ENCODE measurements at places on chromosomes 5 and 9. TPM values are rescaled to one million over a fixed set of nuclear protein-coding genes. Genes with fewer than 3 reads are reported as not detected.

GRCh38 chr5:161546095-161546469, 443 bp downstream of the GABRB2 start:
- no peaks in the 10 kb centered on the region for H3K27me3 ChIP-seq
- H3K36me3 ChIP-seq: no peaks in the 10 kb centered on the region
- DNase-seq: no peak
- no peak overlapping the region for H3K27ac ChIP-seq
- H3K4me3 ChIP-seq: no peak overlapping the region

- H3K27me3 ChIP-seq: no peaks in the 10 kb centered on the region
- H3K4me1 ChIP-seq: no peaks in the 10 kb centered on the region
- H3K27ac ChIP-seq: no peak overlapping the region
Observed at GRCh38 chr9:121861501-121862180, 210.2 kb downstream of the DAB2IP start.

GRCh38 chr5:67432606-67433005, 236.0 kb upstream of the CD180 start:
- no peak overlapping the region for H3K27ac ChIP-seq
- no peak overlapping the region for H3K4me3 ChIP-seq
- no peak for DNase-seq
- no peaks in the 10 kb centered on the region for H3K4me1 ChIP-seq
- H3K36me3 ChIP-seq: no peaks in the 10 kb centered on the region

Gene PCDHGA7
- total RNA-seq: 5.2 TPM

DNA sequence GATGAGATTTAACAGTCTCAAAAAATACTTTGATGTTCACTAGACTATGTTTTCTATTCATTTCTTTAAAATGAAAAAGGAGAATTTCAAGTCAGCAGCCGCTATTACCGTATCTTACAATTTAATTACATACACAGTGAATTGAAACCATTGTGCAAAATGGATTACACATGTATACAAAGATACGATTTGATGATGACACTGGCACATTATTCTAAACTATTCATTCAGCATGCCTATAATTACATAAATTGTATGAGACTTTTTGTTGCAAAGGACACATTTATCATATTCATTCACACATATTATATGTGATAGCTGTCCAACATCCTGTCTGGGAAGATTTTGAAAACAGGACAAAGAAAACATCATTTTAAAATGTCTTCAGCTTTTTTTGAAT, 118.3 kb upstream of the VCAN start:
- no peak overlapping the region for H3K4me3 ChIP-seq
- no peaks in the 10 kb centered on the region for H3K27me3 ChIP-seq
- H3K4me1 ChIP-seq: no peaks in the 10 kb centered on the region
- H3K27ac ChIP-seq: no peak overlapping the region
- no peak for DNase-seq
- H3K36me3 ChIP-seq: no peaks in the 10 kb centered on the region

Gene PDCD1LG2
- total RNA-seq: 0.99 TPM

GRCh38 chr9:4422495-4422894, 67.8 kb upstream of the SLC1A1 start:
- H3K27ac ChIP-seq: no peak overlapping the region
- no peaks in the 10 kb centered on the region for H3K27me3 ChIP-seq
- no peaks in the 10 kb centered on the region for H3K4me1 ChIP-seq
- no peak for DNase-seq
- no peak overlapping the region for H3K4me3 ChIP-seq

- no peak overlapping the region for H3K4me3 ChIP-seq
- H3K36me3 ChIP-seq: no peaks in the 10 kb centered on the region
- no peak overlapping the region for H3K27ac ChIP-seq
- DNase-seq: no peak
- no peaks in the 10 kb centered on the region for H3K27me3 ChIP-seq
Observed at GRCh38 chr9:72656021-72656420, 134.6 kb downstream of the TMC1 start.

Gene PCA3
- not detected for total RNA-seq

- no peaks in the 10 kb centered on the region for H3K36me3 ChIP-seq
- peaks cover 17% of the 10 kb centered on the region for H3K4me1 ChIP-seq
- no peak overlapping the region for H3K4me3 ChIP-seq
- no peak overlapping the region for H3K27ac ChIP-seq
- no peak for DNase-seq
Observed at GRCh38 chr5:149151717-149152116, 10.4 kb downstream of the ABLIM3 start.

Gene INSL6
- not detected for total RNA-seq

DNA sequence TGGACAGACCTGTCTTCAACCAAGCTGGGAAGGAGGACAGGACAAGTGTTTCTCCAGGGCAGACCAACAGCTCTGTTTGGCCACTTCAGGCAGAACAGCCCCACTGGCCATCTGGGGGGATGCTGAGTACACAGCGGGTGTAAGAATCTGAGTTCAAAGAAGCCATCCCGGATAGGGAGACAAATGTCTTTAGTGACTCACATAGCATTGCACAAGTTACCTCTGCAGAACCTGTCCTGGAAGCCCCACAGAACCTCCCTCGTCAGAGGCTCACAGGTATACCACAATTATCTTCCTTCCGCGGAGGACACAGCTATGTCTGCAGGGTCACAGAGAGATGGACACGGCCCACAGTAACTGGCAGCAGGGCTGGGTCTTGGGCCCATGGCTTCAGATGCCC, 2.0 kb downstream of the OR2V2 start:
- H3K27me3 ChIP-seq: no peaks in the 10 kb centered on the region
- no peak overlapping the region for H3K4me3 ChIP-seq
- no peaks in the 10 kb centered on the region for H3K36me3 ChIP-seq
- DNase-seq: no peak
- H3K27ac ChIP-seq: no peak overlapping the region

DNA sequence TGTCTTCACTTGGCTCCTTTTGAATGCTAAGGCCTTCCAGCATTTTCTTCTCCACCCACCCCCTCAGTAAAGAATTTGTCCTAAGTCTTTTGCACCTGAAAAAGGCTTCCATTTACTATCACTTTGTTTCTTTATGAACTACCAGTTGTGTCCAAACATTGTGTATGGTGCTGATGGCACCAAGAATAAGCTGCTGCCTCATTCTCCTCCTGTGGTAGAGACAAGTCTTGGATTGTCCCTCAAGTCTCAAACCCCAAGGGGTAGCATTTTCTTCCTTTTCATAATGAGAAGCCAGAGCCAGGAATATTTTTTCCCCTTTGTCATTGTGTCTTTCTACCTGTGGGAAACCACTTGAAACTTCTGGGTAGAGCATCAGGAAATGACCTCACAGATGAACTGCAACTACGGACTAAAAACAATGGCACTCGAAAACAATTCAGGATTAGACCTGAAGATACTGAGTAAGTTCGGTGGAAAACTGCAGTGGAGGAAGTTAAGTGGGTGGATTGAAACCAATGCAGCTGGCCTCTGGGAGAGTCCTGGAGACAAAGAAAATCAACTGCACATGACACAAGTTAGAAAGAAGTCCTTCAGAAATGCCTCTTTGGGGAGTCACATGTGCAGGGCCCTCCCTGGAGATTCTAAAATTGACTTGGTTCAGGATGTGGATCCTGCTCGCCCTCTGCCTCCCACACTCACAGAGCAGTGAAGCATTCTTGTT, 80.5 kb downstream of the SH3RF2 start:
- H3K27ac ChIP-seq: no peak overlapping the region
- DNase-seq: no peak
- H3K4me3 ChIP-seq: no peak overlapping the region
- H3K36me3 ChIP-seq: peaks cover 3% of the 10 kb centered on the region
- H3K27me3 ChIP-seq: no peaks in the 10 kb centered on the region

Gene FBXL7
- 4.0 TPM for total RNA-seq

DNA sequence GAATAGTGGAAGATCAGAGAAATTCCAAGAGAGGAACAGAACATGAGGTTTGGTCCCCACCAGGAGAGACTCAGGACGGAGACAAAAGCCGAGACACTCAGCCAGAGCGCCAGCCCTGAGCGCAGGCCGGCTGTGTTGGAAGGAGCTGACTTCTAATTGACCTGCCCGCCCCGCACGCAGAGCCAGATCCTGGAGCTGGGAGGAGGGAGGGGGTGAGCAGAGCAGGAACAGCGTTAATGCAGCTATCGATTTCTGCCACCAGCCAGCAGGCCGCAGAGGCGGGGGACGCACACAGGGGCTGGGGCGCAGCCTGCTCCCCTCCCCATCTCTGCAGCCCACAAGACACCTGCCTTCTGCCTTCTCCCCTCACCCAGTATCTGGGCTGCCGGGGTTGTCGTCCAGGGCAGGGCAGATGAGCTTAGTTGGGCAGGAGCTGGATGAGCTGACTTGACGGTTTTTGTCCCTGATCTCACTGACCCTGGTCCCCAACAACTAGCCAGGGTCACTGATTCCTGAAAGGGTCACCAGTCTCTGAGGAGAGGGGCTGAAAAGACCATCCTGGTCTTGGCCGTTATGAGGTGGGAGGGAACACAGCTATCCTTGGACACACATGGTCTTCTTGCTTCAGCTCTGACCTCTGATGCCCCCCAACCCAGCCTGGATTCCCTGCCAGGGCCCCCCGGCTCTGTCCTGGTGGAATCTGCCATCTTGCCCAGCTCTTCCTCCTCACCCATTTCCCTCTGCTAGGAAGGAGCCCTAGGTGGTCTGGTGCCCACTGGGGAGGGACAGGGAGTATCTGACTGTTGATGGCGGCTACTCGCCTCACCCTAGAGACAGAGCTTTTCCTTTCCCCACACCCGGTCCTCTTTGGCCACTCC, 29.8 kb downstream of the CXXC5 start:
- H3K4me3 ChIP-seq: no peak overlapping the region
- peaks cover 14% of the 10 kb centered on the region for H3K36me3 ChIP-seq
- peaks cover 60% of the 10 kb centered on the region for H3K4me1 ChIP-seq
- no peaks in the 10 kb centered on the region for H3K27me3 ChIP-seq

DNA sequence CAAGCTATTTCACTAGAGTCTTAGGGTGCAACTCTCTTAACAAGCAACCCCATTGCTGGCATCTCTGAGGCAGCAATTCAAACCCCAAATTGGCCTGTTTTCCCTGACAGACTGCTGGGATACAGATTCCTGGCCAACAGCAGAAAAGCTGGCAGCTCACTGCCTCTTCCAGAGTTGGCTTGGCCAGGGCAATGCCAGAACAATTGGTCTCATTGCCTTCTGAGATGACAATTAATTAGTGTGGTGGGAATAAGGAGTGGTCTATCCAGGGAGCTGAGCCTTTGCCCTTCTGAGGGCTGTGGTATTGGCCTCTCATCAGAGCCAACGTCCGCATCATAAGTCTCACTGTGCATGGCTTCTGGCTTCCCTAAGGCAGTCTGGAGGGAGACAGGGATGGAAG, 183.2 kb downstream of the GNAQ start:
- peaks cover 21% of the 10 kb centered on the region for H3K4me1 ChIP-seq
- no peaks in the 10 kb centered on the region for H3K36me3 ChIP-seq
- no peak overlapping the region for H3K27ac ChIP-seq
- H3K27me3 ChIP-seq: no peaks in the 10 kb centered on the region
- no peak for DNase-seq

- H3K27me3 ChIP-seq: no peaks in the 10 kb centered on the region
- H3K27ac ChIP-seq: no peak overlapping the region
- no peak overlapping the region for H3K4me3 ChIP-seq
- H3K4me1 ChIP-seq: peaks cover 6% of the 10 kb centered on the region
- no peak for DNase-seq
Observed at GRCh38 chr5:58855851-58856739, 273.2 kb downstream of the RAB3C start.

DNA sequence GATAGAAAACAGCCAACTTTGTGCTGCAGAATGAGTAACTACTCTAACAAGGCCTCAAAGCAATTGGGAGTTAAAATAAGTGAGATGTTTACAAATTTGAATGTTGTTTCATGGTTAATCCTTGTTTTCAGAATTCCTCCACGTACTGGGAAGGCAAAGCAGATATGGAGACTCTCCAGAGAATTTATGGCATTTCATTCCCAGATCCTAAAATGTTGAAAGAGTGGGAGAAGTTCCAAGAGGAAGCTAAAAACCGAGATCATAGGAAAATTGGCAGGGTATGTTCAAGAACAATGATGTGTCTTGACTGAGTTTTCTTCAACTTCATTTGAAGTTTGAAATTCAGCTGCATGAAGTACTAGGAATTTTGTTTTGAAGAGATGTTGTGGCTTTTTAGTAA, 16.4 kb downstream of the TARS1 start:
- peaks cover 45% of the 10 kb centered on the region for H3K36me3 ChIP-seq
- no peak overlapping the region for H3K4me3 ChIP-seq
- H3K27me3 ChIP-seq: no peaks in the 10 kb centered on the region
- no peak overlapping the region for H3K27ac ChIP-seq
- DNase-seq: no peak

GRCh38 chr9:98831696-98832095, 24.2 kb downstream of the GALNT12 start:
- no peaks in the 10 kb centered on the region for H3K4me1 ChIP-seq
- no peaks in the 10 kb centered on the region for H3K27me3 ChIP-seq
- H3K36me3 ChIP-seq: peaks cover 2% of the 10 kb centered on the region
- DNase-seq: no peak

GRCh38 chr5:54115735-54116403, 194.5 kb downstream of the ARL15 start:
- no peak for DNase-seq
- no peak overlapping the region for H3K27ac ChIP-seq
- H3K4me1 ChIP-seq: no peaks in the 10 kb centered on the region
- H3K4me3 ChIP-seq: no peak overlapping the region

DNA sequence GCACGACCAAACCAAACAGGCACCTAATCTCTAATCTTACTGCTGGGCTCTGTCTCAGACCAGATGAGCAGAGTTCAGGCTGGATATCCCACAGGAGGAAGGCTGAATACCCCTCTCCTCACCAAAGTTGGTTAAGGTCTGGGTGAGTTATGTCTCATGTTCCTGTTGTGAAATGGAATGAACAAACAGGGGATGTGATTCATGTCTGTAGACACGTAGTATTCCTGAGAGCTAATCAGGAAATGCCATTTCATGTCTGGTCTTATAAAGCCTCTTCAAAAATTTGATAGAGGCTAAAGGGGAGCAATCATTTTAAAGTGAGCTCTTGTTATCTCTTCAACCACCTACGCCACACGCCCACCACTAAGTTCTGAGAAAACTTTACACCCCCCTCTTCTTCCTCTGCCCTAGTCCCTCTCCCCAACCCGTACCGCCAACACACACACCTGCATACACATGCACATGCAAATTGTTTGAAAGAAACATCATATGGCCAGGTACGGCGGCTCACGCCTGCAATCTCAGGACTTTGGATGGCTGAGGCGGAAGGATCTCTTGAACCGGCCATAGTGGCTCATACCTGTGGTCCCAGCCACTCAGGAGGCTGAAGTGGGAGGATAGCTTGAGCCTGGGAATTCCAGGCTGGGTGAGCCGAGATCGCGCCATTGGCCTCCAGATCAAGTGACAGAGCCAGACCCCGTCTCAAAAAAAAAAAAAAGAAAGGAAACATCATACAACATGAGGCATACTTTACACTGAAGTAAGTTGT, 69.8 kb upstream of the RAI14 start:
- H3K27me3 ChIP-seq: no peaks in the 10 kb centered on the region
- no peak overlapping the region for H3K4me3 ChIP-seq
- peak overlapping the region; percentile 18 for H3K27ac ChIP-seq
- H3K36me3 ChIP-seq: no peaks in the 10 kb centered on the region

Gene ADGRV1
- 21.4 TPM for total RNA-seq

Gene PCDHB7
- 0.52 TPM for total RNA-seq

Gene SVEP1
- 23.7 TPM for total RNA-seq

- no peaks in the 10 kb centered on the region for H3K36me3 ChIP-seq
- H3K4me3 ChIP-seq: peak overlapping the region; percentile 77
- DNase-seq: peak; percentile 83
Observed at GRCh38 chr5:132497488-132497997, 7.0 kb upstream of the IRF1 start.
